AG08395 (cell line): ENCODE measurements at places on chromosomes 3 and 15.

DNA sequence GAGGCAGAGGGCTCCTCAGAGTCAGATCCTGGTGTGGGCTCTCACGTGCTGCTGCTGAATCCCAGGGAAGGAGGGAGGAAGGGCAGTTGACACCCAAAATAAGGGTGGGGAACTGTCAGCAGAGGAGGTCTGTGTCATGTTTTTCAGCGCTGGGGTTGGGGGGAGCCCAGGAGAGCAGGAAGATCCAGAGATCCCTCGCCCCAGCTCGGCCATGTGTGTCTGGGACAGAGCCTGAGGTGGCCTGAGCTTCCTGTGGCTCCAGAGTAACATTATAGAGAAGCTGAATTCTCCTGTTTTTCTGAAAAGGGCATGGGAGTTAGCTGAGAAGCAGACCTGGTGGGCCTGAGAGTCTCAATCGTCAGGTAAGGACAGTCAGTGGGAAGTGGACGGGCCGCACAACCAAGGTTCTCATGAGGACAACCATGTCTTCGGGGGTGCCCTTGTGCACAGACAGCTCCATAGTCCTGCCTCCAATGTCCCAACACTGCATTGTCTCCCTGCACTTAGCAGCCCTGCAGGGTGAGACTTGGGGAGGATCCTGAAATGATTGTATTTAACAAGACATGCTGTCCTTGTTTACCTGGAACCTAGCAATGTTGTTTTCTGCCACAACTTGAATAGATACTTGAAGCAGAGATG is 18.4 kb downstream of the UMPS start:
- no peak for DNase-seq

- no peak for DNase-seq
Observed at GRCh38 chr3:181844211-181844610, 132.5 kb downstream of the SOX2 start.

DNA sequence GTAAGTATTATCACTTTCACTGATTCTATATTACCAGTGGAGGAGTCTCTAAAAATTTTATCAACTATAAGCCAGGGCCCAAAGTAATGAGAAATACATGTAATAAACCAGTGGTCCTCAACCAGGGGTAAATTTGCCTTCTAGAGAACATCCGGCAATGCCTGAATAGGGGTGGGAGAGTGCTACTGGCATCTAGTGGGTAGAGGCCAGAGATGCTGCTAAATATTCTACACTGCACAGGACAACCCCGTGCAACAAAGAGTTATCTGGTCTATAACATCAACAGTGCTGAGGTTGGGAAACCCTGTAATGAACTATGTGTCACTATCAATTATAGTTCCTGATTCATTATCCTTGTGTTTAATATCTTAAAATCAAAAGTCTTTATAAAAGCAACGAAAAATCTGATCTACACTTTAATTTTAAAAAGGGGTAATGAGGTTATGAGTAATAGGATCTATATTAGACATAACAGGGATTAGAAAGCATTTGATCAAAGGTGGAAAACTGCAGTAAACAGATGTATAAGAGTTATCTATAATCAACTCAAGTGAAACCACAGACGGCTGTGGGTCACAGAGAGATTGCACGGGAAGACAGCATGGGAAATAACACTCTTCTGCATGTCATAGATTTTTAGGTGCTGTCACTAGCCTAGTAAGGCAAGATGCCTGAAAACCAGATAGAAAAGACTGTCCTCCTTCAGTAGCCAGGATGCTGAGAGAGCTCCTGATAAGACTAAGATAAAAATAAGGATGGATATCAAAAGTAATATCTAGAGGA is 2.0 kb downstream of the LYSMD2 start:
- DNase-seq: no peak

- DNase-seq: no peak
Observed at GRCh38 chr15:29092376-29093064, 177.1 kb downstream of the NSMCE3 start.

- peak; percentile 55 for DNase-seq
Observed at GRCh38 chr3:37279236-37279635, 104.9 kb upstream of the LRRFIP2 start.

GRCh38 chr3:72679540-72680198 is 168.6 kb downstream of the SHQ1 start:
- peak; percentile 72 for DNase-seq

GRCh38 chr15:101049282-101049681 is 130.1 kb downstream of the LRRK1 start:
- no peak for DNase-seq

DNA sequence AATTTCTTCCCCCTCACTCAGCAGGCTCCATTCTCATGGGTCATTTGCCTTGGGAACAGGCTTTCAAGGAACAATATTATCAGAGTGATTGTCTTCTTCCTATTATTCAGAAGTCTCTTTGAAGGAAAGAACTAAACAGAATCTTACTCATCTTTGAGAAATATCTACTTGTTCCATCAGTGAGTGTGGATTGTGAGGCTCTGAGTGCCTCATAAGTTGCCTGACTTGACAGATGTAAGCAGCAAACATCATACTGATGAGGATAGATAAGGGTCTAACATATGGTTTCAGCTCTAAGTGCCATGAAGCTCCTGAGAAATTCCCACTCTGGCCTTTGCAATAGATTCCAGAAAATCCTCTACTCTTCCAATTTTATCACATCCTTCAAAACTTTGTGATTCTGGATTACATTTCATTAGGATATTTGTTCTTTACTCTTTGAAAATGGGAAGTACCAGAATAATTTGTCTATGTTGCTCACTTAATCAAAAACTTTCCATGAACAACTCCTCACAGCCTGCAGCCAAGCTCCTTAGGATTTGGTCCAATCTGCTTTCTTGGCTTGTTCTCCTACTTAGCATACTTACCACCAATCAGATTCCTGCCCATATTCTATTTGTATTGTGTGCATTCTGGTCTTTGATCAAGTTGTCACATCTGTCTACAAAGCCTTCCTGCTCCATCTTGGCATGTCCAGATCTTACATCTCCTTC is 120.1 kb downstream of the RPL22L1 start:
- DNase-seq: no peak

DNA sequence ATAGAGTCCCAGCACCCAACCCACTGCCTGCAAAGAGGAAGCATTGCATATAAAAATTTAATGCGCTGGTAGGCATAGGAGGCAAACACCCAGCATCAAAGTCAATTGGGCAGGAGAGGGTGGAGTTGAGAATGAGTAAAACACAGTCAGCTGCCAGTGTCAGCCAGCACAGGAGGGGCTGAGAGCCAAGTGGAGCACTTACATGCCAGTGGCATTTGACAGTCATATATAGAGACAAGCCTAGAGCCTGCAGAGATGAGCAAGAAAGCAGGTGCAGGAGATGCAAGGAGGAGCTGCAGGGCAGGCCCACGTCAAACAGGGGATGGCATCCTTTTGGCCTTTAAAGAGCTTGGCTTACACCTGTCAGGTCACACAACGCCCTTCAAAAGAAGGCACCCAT is 27.6 kb upstream of the ZFAND6 start:
- DNase-seq: peak; percentile 12

- DNase-seq: no peak
Observed at GRCh38 chr3:71311661-71312046, 271.9 kb downstream of the FOXP1 start.

- no peak for DNase-seq
Observed at GRCh38 chr3:74463515-74463914, 150.9 kb downstream of the CNTN3 start.

DNA sequence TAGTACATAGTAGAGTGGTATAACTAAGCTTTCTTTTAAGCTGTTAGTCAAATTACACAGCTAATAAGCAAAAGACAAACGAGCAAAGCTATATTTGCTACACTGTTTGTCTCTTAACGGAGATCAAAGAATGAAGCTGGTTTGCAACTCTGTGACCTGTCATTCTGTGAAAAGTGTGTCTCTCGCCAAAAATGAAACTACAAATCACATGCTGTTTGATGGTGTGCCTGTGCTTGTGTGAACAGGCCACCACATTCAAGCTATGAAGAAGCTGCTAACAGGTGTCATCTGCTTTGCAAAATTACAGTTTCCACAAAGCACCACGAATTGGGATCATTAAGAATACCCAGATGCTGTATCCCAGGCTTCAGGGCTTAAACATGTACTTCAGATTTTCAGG is 667.8 kb upstream of the NAALADL2 start:
- DNase-seq: no peak

GRCh38 chr15:100661156-100661555 is 58.8 kb downstream of the ASB7 start:
- no peak for DNase-seq

GRCh38 chr3:71050166-71050537 is 533.4 kb downstream of the FOXP1 start:
- DNase-seq: no peak

- DNase-seq: peak; percentile 83
Observed at GRCh38 chr3:139427283-139428060, 38.0 kb upstream of the COPB2 start.

GRCh38 chr3:140459462-140459861 is 218.4 kb upstream of the TRIM42 start:
- no peak for DNase-seq

GRCh38 chr3:52185837-52186236 is 12.1 kb upstream of the ALAS1 start:
- DNase-seq: no peak

GRCh38 chr3:146542179-146542578 is 2.2 kb downstream of the PLSCR1 start:
- no peak for DNase-seq

DNA sequence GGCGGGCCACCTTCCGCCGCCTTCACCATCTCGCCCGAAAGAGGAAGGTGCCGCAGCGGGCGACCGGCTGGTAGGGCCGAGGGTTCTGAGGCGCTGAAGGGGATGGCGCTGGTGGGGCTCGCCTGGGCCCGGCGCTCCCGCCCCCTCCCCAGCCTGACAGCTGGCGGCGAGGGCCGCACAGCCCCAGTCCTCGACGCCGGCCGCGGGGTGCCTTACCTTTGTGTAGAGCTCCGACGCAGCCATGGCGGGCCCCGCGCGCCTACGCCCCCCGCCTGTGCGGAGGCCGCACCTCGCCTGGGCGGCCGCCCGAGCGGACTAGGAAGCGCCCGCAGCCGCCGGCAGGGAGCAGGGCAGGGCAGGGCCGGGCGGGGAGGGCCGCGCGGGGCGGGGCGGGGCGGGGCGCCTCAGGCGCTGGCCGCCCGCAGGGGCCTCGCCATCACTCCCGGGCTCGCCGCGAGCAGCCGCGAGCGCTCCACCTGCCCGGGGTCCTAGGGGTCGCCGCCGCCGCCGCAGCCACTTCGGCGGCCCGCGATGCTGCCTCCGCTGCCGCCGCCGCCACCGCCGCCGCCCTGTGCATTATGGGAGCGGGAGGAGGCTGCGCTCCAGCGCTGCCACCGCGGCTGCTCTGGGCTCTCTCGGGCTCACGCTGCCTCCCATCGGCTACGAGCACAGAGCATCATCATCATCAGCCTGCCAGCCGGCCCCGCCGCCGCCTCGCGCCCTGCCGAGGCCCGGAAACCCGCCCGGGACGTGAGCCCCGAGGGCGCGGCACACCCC is at the start of gene MYO5A:
Gene MYO5A (minus strand): TSS at position 317 of the 777 bp plus-strand sequence. CDS start 74 bp downstream, at position 243.
- peak; percentile 81 for DNase-seq

- DNase-seq: no peak
Observed at GRCh38 chr3:72405943-72406566, 442.2 kb downstream of the SHQ1 start.

DNA sequence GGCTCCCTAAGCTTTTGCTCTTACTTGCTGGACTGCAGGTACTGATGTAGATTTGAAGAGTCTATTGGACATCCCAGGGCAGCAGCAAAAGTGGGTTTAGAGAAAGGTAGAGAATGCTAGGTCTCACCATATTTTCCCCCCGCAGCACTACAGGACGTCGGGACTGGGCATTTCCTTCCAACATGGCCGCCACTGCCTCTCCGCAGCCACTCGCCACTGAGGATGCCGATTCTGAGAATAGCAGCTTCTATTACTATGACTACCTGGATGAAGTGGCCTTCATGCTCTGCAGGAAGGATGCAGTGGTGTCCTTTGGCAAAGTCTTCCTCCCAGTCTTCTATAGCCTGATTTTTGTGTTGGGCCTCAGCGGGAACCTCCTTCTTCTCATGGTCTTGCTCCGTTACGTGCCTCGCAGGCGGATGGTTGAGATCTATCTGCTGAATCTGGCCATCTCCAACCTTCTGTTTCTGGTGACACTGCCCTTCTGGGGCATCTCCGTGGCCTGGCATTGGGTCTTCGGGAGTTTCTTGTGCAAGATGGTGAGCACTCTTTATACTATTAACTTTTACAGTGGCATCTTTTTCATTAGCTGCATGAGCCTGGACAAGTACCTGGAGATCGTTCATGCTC is 11.2 kb downstream of the CYP8B1 start:
- DNase-seq: no peak

DNA sequence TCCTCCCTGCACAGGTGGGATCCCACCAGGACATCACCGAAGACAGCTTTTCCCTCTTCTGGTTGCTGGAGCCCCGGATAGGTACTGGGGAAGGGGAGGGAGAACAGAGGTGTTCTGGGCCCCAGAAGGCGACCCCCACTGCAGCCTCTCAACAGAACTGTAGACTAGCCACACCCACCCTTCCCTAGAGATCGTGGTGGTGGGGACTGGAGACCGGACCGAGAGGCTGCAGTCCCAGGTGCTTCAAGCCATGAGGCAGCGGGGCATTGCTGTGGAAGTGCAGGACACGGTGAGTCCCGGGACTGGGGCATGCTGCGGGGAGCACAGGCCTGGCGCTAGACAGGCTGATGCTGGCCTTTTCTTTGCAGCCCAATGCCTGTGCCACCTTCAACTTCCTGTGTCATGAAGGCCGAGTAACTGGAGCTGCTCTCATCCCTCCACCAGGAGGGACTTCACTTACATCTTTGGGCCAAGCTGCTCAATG is 809 bp downstream of the NDUFAF3 start:
- DNase-seq: no peak

DNA sequence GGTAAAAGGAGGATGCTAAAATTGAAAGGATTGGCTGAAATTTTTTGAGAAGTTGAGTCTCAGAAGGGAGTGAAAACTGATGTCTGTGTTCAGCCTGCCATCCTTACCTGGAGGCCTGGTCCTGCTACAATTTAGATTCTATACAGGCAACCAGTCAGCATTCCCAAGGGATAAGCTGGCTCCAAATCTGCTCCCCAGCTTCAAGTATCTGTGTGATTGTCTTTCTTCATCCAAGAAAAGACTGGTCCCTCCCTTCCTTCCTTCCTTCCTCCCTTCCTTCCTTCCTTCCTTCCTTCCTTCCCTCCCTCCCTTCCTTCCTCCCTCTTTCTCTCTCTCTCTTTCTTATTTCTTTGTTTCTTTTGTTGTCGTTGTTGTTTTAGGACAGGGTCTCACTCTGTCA is 24.7 kb upstream of the UMPS start:
- no peak for DNase-seq

GRCh38 chr15:64282701-64283100 is 73.3 kb downstream of the CSNK1G1 start:
- no peak for DNase-seq

DNA sequence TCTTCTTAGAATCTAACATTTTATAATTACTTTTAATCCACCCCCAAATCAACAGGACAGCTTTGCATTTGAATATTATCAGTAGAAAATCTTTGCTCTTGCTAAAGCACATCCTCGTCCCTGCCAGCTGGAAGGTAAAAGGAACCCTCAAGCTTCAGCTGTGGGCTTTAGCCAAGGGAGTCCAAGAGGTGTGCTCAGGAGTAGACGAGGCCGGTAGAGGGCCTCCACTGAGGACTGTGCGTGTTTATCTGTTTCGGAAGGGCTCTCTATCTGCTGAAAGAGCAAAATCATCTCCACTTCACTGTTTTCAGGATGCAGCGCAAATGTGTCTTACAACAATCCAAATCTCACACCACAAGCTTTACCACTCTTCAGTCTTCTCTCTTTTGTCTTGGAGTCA is 257.4 kb upstream of the IL12A start:
- DNase-seq: no peak

- no peak for DNase-seq
Observed at GRCh38 chr3:82261013-82261412, 499.6 kb upstream of the GBE1 start.
